NCI-H1092 treated with DMSO at 0.1 percent for 48 hours (cell line): ENCODE measurements at places on chromosomes 12 and 14.
A peak's percentile ranks its signal among the peaks of the same experiment; 100 is the strongest.

GRCh38 chr12:103571286-103571685 is 15.8 kb upstream of the STAB2 start:
- DNase-seq = peak; percentile 48

DNA sequence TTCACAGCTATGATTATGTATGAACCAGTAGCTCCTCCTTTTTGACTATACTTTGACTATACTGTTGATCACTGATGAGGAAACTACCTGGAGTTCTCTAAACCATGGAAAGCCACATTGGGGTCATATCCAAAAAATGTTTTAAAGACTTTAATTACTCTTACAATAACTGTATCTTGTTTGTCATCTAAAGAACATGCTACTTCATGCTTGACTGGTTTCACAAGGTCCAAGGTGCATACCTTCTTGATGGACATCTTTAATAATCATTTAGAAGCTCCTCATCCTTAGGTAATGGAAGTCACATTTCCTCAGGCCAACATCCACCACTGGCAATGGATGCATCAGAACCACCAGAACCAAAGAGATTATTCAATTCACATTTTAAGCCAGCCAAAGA is 29.9 kb downstream of the WASHC3 start:
- no peak for DNase-seq

- DNase-seq = no peak
Observed at GRCh38 chr12:108753976-108754375, 22.7 kb upstream of the CORO1C start.

GRCh38 chr14:60657456-60658210 is 8.4 kb upstream of the SIX1 start:
- peak; percentile 65 for DNase-seq

DNA sequence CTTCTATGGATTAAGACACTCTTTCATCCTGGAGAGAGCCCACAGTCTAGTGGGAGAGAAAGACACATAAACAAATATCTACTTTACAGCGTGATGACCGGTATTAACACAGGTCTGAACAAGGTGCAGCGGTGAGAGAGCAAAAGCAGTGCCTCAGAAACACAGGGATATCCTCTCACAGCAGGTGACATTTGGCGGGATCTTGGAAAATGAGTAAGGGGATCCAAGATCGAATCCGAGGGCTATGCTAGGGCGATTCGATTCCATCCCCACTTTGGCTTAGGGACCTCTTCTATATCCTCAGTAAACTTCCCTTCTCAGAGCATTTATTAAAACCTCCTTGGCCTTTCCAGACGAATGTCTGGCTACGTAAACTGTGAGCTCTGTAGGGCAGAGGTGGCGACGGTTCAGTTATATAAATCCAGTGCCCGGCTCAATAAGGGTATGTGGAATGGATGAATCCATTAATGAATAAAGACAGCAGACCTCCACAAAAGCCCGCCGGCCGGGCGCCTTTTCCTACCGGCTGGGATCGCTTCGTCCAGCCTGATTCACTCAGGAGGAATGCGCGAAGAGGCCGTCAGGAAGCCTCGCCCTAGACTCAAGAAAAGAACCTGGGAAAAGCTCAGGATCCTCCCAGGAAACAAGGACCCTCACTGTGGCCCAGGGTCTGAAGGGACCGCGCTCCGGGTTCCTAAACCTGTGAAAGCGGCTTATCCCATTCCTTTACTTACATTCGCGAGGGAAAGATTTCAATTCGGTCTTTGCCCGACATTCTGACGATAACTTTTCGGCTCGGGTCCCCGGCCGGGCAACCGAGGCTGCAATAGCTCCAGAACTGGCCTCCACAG is 455 bp downstream of the ATP6V1D start:
- no peak for DNase-seq

DNA sequence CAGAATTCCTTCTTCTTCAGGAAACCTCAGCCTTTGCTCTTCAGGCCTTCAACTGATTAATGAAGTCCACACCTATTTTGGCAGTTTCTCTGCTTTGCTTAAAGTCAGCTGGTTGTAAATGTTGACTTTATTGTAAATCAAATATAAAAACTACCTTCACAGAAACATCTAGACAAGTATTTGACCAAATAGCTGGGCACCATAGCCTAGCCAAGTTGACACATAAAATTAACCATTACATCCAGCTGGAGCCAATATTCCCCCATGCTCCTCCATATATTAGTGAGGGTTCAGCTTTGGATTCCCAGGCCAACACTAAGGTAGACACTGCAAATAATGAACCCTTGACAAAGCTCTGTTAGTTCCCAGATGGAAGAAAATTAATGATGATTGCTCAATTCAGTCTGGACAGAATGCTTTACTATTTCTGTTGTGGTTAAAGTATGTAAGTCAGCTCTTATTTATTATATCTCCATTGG is 125.5 kb downstream of the ZFP36L1 start:
- no peak for DNase-seq

- DNase-seq = no peak
Observed at GRCh38 chr14:76754586-76754985, 6.7 kb upstream of the VASH1 start.
